ENCODE measurements at places on chromosomes 12 and 14. TPM values are rescaled to one million over a fixed set of nuclear protein-coding genes. Genes with fewer than 3 reads are reported as not detected.

Gene WDHD1
- 45.9 TPM for total RNA-seq

Gene ARHGEF40
- 0.53 TPM for total RNA-seq

Gene KLRK1
- 117 TPM for total RNA-seq

Gene SPTB
- not detected for total RNA-seq

Gene KRT73
- 0.45 TPM for total RNA-seq

Gene RPGRIP1
- total RNA-seq: not detected

Gene KRT85
- not detected for total RNA-seq

Gene AQP2
- total RNA-seq: not detected

Gene RIPK3
- 28.6 TPM for total RNA-seq

Gene GPR84
- total RNA-seq: 0.32 TPM

- no peak for DNase-seq
These were observed 66.4 kb upstream of the MAP1LC3B2 start for GRCh38 chr12:116492703-116493324.

- no peak for DNase-seq
These were observed 2.8 kb upstream of the SHMT2 start for GRCh38 chr12:57226588-57227314.

- no peak for DNase-seq
These were observed 114.2 kb downstream of the BRMS1L start for GRCh38 chr14:35940291-35940690.

DNA sequence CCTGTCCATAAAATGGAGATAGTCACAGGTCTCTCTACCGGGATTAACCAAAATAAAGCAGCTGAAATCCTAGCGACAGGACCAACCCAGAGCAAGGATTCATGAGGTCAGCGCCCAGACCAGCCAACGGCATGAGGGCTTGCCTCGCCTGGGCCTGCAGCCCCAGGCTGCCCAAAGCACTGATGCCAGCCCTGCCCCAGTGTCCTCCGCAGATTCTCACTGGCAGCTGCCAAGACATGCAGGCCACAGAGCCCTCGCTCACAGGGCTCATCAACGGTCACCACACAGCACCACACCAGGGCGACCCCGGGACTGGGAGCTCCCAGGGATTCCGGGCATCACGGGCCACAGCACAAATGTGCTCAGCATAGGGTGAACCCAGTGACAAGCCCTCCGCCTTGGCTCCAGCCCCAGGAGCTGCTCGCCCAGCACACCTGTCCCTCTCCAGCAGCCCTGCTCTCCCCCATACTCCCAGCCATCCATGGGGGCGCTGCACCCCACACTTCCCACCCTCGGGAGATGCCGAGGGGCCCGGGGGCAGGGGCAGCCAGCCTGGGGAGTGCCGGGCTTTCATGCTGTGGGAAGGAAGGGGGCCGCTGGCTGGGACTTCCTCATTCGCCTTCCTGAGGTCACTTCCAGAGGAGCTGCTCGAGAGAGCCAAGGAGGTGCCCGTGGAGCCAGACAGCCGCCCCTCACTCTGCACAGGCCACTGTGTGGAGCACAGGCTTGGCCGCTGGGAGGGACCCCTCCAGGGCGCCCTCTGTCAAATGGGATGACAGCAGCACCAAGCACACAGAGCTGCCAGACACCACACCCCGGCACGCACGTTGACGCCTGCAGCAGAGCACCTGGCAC, 14.1 kb downstream of the RAB35 start:
- no peak for DNase-seq

GRCh38 chr12:55996715-55997534, at the start of gene SUOX:
Gene SUOX (plus strand): TSS chr12:55997276. CDS start chr12:56002222, 4,946 bp downstream.
- peak; percentile 63 for DNase-seq

GRCh38 chr14:61640158-61641136, 54.9 kb upstream of the HIF1A start:
- no peak for DNase-seq

DNA sequence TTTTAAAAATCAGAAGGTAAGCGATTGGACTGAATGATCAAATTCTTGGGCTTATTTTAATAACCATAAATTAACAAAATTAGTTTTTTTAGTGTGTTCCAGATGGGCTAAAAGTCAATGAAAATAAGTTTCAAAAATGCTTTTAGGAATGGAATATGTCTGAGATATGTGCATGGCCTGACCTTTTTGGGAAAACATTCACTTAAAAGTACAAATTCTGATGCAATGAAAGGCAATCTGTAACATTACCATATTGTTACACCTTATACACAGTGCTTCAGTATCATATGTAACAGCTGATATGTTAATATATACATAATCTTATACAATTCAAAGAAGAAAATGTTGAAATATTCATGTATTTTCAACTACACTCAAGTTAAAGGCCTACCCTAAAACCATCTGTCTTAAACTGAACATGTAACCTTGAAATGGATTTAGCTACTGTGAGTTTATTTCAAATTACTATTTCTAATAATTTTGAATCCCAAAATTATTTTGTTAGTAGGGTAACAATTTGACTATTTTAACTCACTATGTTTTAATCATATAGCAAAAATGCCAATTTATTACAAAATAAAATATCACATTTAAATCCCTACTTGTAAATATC, 84.8 kb downstream of the EEA1 start:
- no peak for DNase-seq

GRCh38 chr12:61846765-61847164, 413.4 kb upstream of the USP15 start:
- DNase-seq: no peak

GRCh38 chr12:77601069-77601468, 229.6 kb upstream of the NAV3 start:
- DNase-seq: no peak

DNA sequence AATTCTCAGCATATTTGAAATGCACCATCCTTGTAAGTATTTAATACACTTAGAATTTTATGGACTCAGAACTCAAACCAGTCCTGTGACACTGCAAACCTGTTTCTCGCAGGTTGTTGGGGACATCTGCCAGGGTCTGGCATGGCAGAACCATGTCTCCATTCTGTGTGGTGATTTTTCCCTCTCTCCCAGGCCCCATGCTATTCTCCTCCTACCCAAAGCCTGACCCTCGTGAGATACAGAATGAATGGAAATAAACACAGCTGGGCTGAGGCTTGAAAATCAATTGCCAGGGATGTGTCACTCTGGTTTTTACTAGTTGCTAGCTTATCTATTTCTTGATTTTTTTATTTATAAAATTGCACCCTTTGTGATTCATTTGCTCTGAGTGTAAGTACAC, 19.8 kb downstream of the TPH2 start:
- DNase-seq: no peak

DNA sequence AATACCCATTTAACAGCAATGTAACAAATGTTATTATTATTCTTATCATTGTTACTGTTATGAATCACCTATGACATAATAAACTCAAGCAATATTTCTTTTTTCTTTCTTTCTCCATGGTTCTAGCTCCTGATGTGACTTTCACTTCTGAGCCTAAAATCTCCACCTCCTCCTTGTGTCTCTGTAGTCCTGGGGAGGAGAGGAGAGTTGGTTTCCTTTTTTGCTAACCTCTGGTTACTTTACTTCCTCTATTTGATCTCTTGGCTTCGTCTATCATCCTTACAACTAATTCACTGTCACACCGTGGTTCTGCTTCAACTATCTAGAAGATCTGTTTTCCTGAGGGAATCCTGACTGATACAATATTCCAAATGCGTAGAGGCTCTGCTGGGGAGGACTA, 456.6 kb downstream of the VRK1 start:
- no peak for DNase-seq

- DNase-seq: no peak
These were observed 787 bp downstream of the KCNH3 start for GRCh38 chr12:49539406-49540228.

GRCh38 chr14:104515811-104516780, 63.5 kb upstream of the C14orf180 start:
- DNase-seq: no peak

- no peak for DNase-seq
These were observed 37.2 kb downstream of the ATP2B1 start for GRCh38 chr12:89671469-89671868.

GRCh38 chr14:93019970-93020369, 95.8 kb downstream of the ITPK1 start:
- no peak for DNase-seq

GRCh38 chr12:14892726-14893505, 7.3 kb upstream of the MGP start:
- DNase-seq: no peak

- no peak for DNase-seq
These were observed 2.4 kb upstream of the KIF26A start for GRCh38 chr14:104135904-104136471.

DNA sequence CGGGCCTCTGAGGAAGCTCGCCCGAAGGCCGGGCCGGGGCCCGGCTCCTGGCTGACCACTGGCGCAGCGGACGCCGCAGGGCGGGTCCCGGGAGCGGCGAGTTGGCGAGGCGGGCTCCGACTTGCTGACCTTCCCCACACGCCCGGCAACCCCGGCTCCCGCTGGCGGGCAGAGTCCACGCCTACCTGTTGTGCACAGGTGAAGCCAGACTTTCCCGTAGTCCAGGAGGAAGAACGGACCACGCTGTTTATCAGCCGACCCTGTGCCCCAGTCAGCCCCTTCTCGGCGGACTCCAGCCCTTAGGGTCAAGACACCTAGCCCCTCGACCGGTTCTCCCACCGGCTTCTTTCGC, 407 bp downstream of the HEATR5A start:
- no peak for DNase-seq

GRCh38 chr12:46414591-46415268, 42.2 kb upstream of the SLC38A2 start:
- DNase-seq: no peak
